ENCODE measurements at places on chromosomes 1 and 21.

DNA sequence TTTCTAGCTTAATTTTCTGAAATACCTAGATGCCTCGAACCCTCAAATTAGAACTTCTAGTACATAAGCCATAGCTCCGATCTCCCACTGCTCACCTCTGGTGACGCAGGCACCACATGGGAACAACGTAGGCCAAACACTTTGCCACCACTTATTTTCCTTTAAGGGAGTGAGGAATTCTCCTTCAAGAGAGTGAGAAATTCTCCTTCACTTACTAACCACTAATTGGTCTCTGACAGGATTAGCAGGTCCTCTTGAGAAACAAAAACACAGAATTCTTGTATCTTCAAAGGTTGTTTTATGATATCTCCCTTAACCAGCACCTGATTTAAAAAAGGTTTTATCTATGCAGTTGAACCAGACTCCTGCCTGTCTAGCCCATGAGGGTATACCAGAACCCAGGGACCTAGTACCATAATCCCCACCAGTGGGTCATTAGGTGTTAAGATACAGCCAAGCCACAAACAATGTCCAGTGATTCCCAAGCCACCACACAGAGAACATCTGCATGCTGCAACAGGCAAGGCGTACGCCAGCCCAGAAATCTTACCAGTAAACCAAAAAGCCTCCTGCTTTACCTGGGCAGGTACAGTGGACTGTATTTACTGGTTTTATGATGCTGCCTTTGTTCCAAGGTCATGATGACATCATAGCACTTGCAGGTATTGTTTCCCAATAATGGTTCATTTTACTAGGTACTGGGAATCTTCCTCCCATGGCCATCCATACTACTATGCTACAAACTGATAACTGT lies 20.3 kb upstream of the CXADR start:
- DNase-seq: no peak

- no peak for DNase-seq
Observed at GRCh38 chr1:113947388-113948107, 18.4 kb downstream of the HIPK1 start.

DNA sequence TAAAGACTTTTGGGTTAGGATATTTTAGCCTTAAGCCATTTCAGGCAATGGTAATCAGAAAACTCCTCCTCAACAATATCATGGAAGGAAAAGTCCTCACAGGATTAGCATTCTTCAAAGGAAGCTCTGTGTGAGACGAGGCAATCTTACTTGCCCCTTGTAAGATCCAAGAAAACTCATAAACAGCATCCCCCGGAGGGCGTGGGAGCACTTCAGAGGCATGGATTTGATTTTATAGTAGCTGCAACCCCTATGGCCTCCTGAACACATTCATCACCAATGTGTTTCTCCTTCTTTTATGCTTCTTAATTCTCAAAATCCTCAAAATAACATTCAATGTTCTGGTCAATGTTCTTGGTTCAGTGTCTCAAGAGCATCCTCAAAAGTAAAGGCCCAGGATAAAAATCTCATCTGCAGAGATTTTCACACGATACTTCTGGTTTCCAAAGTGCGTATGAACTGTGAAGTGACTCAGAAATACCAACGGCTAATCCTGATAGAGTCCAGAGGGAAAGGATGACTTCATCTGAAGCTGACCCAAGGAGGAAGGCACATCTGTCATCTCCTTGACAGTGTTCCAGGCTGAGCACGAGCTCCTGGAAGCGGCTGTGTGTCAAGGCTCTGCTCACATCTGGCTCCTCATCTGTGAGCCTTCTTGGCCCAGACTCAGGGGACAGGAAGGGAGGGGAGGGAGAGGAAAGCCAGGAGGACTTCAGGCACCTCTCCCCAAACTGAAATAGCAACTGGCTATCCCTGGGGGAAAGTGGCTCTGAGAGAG lies 49.3 kb upstream of the PSEN2 start:
- DNase-seq: no peak

GRCh38 chr1:26771643-26772321 lies 16.0 kb upstream of the PIGV start:
- DNase-seq: no peak

GRCh38 chr1:115879977-115880376 lies 39.1 kb upstream of the NHLH2 start:
- DNase-seq: no peak

DNA sequence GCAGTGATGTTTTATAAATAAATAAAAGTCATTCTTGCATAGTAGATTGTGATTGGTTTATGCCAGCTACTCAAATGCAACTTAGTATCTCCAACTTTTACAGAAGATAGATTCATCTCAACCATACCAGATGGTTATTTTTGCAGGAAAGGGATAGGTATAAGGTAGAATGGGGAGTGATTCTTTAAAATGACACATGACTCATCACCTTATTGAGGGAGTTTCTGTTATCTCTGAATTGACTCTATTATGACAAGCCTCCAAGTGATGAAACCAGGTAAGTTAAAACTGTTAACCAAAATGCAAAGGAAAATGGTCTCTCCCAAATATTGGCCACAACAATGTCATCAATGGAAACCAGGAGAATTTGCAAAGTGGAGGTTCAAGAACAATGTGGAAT lies 54.5 kb downstream of the PTPRC start:
- no peak for DNase-seq

DNA sequence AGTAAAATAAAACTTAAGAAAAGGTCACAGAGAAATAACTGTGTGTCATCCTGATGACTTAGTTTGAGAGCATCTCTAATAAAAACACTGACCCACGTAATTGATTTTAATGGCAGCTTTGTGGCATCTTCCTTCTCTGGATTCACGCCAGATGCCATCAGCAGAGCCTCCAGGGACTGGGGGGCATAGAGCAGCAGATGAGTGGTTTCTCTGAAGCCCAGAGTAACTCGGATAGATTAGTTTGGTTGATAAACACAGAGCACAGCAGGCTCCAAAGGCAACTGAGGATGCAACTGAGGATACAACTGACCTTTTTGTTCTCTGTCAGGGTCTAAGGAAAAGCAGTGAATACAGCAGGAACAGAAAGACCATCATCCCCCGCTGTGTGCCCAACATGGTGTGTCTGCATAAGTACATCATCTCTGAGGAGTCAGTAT lies 180.8 kb downstream of the RPS6KC1 start:
- no peak for DNase-seq

DNA sequence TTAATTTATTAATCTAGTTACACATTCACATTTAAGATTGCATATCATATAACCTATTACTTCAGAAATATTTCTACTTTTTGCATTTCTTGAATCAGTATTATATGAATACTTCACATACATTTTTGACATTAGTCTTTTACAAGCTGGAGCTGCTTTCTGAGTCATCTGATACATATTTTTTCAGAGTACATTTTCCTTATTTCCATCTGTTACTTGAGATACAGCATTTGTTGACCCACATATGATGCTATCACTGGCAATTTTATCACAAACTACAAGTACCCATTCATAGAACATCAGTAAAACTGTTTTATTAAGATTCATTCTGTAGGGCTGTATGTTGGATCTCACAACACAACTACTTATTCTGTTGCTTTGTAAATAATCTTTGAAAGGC lies 367.2 kb upstream of the ST6GALNAC5 start:
- no peak for DNase-seq

DNA sequence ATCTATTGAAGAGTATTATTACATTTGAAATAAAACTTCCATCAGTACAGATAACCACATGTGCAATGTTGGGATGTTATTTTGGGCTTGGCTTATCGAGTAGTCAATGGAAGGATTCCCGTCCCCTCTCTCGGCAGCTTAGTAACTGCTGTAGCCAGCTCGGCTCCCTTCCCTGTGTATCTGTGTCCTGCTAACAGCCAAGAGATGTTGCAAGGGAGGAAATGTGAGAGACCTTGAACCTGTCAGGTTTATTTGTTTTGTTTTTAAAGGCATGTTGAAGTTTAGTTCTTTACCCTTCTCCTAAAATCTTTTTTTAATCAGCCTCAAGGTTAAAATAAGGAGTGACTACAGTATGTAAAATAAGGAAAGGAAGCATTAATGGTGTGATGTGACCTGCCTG lies 13.6 kb upstream of the TARS2 start:
- no peak for DNase-seq

DNA sequence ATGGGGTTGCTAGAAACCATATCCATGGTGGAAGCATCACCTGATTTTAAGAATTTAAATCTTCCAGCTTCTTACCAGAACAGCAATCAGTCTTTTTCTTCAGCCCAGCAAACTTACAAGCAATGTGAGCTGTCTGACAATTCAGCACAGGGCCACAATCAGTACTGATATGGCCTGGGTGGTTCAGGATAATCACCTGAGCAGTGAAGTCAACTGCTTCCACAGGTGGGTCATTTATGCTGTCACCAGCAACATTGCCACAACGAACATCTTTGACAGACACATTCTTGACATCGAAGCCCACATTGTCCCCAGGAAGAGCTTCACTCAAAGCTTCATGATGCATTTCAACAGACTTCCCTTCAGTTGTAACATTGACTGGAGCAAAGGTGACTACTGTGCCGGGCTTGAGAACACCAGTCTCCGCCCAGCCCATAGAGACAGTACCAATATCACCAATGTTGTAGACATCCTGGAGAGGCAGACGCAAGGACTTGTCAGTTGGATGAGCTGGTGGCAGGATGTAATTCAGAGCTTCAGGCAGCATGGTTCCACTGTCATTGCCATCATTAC lies 74.8 kb downstream of the SERINC2 start:
- no peak for DNase-seq

- no peak for DNase-seq
Observed at GRCh38 chr1:115842948-115843347, 2.0 kb upstream of the NHLH2 start.

DNA sequence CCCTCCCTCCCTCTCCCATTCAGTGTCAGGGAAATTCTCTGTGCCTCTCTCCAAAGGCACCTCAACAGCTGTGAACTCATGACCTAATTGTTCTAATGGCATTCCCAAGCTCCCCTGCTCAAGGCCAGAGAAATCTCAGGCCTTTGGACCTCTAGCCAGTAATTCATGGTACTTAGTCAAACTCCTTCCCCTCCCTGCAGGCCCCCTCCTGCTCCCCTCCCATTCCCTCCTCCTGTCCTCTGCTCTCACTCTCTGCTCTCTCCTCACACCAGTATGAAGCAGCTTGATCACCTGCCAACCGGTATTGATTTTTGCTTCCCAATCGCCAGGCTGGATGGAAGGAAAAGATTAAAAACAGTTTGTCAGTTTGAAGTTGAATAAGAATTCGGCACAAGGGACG lies 370.5 kb upstream of the PBX1 start:
- DNase-seq: no peak

- no peak for DNase-seq
Observed at GRCh38 chr1:234970731-234971476, 157.7 kb downstream of the TOMM20 start.

GRCh38 chr1:189874715-189875435 lies 602.8 kb downstream of the BRINP3 start:
- DNase-seq: no peak

- DNase-seq: no peak
Observed at GRCh38 chr1:233620065-233620464, 6.2 kb downstream of the KCNK1 start.

Data from T-cell (primary cell).